Putamen (tissue), 1 donor: ENCODE measurements at places on chromosomes 7 and 10.

GRCh38 chr7:80443325-80443724 is 68.5 kb downstream of the GNAT3 start:
- no peak for DNase-seq

DNA sequence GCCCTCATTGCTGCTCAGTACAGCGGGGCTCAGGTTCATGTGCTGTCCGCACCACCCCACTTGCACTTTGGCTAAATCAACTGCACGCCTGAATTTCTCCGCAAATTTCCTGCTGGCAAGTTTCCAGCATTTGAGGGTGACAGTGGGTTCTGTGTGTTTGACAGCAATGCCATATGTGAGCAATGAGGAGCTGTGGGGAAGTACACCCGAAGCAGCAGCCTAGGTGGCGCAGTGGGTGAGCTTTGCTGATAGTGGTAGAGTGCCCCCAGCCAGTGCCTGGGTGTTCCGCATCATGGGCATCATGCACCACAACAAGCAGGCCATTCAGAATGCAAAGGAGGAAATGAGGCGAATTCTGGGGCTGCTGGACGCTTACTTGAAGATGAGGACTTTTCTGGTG is 103.9 kb upstream of the POT1 start:
- no peak for DNase-seq

GRCh38 chr10:76645341-76645740 is 992.3 kb downstream of the KCNMA1 start:
- no peak for DNase-seq

GRCh38 chr7:73652541-73652949 is 15.1 kb upstream of the VPS37D start:
- no peak for DNase-seq

DNA sequence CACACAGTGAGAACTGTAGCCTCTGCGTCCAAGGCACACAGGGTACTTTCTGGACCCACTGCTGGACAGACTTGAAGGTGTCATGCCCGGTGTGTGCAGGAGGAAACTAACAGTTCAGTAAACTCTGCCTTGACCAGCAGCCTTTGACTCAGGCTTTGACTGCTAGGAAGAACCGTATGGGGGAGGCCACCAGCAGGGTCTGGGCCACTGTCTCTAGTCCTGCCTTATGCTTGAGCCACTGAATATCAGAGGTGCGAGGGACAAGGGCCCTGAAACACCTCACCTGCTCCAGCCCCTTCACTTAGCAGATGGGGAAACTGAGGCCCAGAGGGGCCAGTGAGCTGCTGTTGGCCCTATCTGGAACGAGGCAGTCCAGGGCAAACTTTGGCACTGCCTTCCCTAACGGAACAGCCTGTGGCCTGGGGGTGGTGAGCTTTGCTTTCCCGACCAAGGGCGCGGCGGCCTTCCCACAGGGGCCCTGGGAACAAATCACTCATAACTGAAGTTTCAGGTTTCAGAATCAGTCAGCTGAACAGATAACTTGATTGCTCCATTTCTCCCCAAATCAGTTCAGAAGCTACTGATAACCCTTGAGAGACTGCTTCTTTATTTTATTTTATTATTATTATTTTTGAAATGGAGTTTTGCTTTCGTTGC is 130.0 kb downstream of the FAM53B start:
- DNase-seq, result no peak
